ENCODE measurements at places on chromosomes 2 and 18.

- no peak for DNase-seq
These were observed 46.9 kb upstream of the RPL31 start for GRCh38 chr2:100955226-100955625.

- no peak for DNase-seq
These were observed 195.6 kb downstream of the MYCN start for GRCh38 chr2:16135913-16136310.

DNA sequence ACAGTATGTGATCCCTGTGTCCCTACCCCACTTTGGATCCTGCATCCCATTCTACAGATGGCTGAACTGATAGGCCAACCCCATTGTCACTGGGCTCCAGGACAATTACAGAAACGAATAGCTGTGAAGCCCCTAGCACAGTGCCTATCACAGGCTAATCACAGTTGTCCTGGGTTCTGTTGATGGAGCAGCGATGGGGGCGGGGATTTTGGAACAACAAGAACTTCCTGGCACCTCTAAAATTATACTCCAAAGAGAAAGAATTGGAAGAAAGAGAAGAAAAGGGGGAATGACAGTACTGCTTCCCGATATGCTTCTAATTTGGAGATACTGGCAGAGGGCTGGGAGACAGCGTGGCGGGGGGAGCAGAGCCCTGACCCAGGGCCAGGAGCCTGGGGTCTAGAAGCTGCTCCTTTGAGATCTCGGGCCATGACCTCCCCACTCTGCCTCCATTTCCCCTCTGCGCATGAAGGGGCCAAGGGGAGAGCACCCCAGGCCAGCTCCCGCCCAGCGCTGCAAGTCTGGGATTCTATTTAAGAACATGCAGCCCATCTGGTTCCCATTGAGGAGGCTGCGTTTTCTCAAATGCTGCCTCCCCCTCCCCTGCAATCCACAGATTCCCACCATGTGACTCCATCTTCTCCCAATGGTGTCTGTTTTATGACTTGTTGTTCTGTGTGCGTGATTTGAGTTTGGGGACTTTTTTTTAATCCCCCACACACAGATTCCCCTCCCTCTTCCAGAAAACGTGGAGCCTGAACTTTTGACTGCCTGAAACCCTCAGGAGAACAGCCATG is 202.7 kb downstream of the CYP26B1 start:
- no peak for DNase-seq

DNA sequence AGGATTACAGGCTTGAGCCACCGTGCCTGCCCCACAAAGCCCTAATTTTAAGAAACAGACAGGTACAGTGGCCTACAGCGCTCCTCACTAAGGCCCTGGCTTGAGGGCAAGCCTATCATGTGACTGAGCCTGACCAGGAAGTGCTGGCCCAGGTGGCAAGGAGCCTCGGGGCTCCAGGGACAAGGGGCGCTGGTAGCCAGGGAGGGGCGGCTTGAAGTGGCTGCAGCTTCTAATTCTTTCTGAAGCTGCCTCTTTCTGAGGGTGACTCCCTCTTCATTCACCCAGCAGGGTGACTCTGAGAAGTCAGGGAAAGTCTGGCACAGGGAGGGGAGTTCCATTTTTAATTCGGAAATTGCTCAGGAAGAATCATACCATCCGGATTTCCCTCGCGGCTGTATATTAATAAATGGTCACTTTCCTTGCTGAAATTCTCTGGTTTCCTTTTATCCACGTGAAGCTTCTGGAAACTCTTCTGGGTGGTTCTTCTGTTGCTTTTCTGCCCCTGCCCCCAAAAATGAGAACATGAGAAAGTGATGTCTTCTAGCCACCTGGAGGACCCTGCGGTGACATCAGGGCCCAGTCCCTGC is 115.7 kb downstream of the FAM210A start:
- no peak for DNase-seq

DNA sequence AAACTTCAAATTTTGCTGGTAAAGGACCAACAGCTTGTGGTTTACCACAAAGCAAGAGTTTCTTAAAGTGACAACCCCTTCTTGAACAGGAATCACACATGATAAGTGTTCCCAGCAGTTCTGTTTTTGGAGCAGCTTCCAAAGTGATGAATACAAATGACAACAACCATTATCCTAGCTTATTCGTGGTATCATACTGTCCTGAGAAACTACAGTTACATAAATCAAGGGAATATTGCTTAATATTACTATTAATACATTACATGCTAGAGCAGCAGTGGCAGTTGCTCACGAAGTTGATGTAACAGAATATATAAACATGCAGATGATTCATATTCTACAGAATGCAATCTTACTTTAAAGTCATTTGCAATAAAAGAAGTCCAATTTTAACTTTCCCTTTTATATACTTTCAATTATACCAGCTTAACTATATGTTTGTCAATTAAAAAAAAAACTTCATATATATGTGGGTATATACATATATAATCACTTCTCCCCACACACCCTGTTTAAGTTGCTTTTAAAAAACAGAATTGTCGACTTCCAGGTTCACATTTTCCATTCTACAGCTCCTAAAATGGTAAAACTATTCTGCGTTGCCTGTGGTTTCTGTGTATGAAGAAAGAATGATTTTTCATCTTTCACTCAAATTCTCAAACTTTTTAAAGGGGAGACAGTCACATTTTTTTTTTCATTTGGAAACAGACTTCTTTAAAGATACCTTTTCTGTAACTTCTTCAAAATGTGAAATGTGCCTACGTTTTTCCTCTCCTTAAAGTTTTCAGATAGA is 713.6 kb downstream of the TDRD15 start:
- DNase-seq, result no peak

- no peak for DNase-seq
These were observed 60.4 kb upstream of the RNF152 start for GRCh38 chr18:61953161-61953560.

GRCh38 chr18:79687806-79688205 is 8.2 kb downstream of the CTDP1 start:
- DNase-seq, result no peak

DNA sequence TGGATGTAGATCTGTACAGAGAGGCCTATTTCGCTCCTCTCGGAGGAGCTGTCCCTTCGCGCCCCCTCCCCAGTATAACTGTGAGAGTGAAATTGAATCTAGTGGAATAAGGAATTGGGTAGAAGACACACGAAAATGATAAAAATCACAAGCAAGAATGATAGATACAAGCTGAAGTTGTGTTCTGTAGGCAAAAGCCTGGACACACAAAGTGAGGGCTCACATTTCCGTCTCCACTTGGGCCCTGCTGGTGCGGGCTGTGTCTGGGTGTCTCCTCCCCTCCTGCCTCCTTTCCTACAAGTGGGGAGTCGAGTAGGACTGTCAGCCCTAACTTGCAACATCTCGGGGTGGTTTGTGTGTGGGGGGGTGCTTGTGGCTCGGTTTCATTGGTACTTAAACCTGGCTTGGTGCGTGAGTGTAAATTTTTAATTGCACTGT is 457 bp upstream of the SP9 start:
- DNase-seq, result peak; percentile 39

DNA sequence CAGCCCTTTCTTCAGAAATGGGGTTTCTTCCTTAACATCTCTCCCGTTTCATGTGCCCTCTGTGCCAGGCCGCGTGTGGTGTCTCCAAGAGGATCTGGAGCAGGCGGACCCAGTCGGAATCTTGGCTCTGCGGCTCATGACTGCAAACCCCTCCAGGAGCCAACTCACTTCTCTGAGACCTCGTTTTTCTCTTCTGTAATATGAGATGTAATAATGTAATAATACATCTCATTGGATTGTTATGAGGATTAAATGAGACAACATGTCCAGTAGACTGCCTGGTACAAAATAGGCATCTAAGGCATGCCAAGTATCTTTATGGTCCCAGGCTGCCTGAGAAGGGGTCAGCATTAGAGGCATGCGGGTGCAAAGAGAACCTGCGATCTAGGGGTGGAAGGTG is 221.3 kb upstream of the REV1 start:
- no peak for DNase-seq

DNA sequence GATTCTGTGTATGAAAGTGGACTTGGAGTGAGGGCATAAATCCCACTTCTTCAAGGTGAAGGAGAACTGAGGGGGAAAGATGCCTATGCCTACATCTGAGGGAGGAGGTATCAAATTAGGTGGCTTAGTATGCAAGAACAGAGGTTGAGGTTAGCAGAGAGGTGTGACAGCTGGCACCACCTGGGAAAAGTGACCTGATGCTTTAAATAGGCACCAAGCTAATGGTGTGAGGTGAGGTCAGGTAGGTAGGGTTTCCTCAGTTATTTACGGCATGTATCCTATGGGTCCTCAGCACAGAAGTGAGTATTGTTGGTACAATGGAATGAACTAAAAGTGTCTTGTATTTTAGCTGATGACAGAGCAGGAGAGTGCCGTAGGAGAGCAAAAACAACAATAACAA is 367.1 kb downstream of the CLIP4 start:
- no peak for DNase-seq

GRCh38 chr2:176415174-176415895 is 146.1 kb downstream of the MTX2 start:
- DNase-seq, result no peak

DNA sequence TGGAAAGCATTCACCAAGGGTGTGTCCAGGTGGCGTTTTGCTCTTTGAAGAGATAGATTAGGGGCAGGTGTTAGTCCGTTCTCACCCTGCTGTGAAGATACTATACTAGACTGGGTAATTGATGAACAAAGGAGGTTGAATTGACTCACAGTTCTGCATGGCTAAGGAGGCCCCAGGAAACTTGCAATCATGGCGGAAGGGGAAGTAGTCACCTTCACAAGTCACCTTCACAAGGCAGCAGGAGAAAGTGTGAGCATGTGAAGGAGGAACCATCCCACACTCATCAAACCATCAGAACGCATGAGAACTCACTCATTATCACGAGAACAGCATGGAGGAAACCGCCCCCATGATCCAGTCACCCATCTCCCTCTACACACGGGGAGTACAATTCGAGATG is 135.7 kb upstream of the NFATC1 start:
- no peak for DNase-seq

DNA sequence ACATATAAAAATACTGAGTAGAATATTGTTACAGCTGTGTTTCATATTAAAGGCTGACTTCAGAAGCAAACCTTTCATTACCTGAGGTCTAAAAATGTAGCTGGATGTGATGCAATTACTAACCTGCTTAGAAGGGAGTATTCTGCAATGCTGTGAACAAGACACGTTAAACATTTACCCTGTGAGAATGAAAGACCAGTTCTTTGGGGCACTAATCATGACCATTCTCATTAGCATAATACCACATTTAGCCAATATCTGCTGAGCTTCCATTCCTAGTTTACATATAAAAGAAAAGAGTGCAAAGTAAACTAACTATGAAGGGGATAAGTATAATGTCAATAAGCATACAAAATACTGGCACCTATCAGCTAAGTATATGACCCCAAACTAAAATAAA is 784.0 kb upstream of the KLHL29 start:
- DNase-seq, result no peak

GRCh38 chr2:47264143-47264542 is 109.0 kb upstream of the STPG4 start:
- no peak for DNase-seq

- DNase-seq, result no peak
These were observed 31.4 kb downstream of the EIF2AK2 start for GRCh38 chr2:37125416-37125815.

DNA sequence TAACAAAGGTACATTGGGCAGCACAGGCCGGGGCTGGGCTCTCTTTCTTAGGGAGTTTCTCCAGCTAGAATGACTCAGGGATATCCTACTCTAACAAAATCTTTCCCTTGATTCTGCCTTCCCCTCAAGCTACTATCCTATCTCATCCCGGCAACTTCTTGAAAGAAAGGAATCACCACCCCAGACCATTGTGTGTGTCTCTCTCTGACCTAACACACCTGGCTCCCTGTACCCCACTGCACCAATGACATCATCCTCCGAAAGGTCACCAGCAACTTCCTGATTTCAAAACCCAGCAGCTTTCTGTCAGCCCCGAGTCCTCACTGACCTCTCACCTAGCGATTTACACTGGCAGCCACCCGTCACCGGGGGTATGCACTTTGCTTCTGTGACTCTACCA is 72.1 kb upstream of the MAP4K4 start:
- no peak for DNase-seq

DNA sequence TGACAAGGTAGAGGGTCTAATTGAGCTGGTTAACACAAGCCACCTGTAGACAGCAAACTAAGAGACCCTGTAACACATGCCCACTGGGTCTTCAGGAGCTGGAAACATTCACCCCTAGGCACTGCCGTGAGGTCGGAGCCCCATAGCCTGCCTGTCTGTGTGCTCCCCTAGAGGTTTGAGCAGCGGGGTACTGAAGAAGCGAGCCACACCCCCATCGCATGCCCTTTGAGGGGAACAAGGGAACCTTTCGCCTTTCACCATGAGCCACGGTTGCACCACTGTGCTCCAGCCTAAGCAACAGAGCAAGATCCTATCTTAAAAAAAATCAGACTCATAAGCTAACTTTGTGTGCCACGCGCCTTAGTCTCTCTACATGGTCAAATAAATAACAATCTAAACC is 36.2 kb upstream of the RAB27B start:
- no peak for DNase-seq

- DNase-seq, result no peak
These were observed 10.5 kb downstream of the NAPG start for GRCh38 chr18:10536280-10536679.

- no peak for DNase-seq
These were observed 32.1 kb upstream of the SP3 start for GRCh38 chr2:173997269-173997668.

DNA sequence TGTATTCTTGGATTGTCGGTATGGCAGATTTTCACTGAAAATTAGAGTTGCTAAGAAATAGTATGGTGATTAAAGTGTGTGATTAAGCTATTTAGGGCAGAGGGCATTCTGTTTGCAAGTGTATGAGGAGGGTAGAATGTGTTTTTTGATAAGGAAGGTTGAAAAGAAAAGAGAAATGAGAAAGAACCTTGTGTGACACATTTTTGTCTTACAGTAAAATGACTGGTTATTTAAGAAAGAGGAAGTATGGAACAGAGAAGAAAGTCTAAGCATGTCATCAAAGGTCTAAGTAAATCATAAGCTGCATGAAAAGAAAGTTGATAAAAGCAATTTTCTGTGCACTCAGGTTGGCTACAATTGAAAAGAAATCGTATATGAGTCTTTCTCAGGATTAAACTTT is 5.2 kb upstream of the RSAD2 start:
- DNase-seq, result no peak

- DNase-seq, result no peak
These were observed 76.0 kb downstream of the FAM124B start for GRCh38 chr2:224325941-224326340.

GRCh38 chr18:47601581-47602272 is 328.7 kb downstream of the SMAD2 start:
- DNase-seq, result no peak

GRCh38 chr2:207706936-207707860 is 4.2 kb upstream of the CCNYL1 start:
- no peak for DNase-seq

All from GM04503 (cell line).